Thoracic aorta (tissue), 2 donors: ENCODE measurements at places on chromosomes 6 and 20. TPM values are rescaled to one million over a fixed set of nuclear protein-coding genes. Genes with fewer than 3 reads are reported as not detected.
A peak's percentile ranks its signal among the peaks of the same experiment; 100 is the strongest.

- DNase-seq, result no peak
- peak overlapping the region; percentile 32 for H3K4me3 ChIP-seq
- no peaks in the 10 kb centered on the region for H3K4me1 ChIP-seq
- peaks cover 4% of the 10 kb centered on the region for H3K36me3 ChIP-seq
- no peaks in the 10 kb centered on the region for H3K27me3 ChIP-seq
These were observed 161.0 kb downstream of the ASCC3 start for GRCh38 chr6:100719883-100720682.

DNA sequence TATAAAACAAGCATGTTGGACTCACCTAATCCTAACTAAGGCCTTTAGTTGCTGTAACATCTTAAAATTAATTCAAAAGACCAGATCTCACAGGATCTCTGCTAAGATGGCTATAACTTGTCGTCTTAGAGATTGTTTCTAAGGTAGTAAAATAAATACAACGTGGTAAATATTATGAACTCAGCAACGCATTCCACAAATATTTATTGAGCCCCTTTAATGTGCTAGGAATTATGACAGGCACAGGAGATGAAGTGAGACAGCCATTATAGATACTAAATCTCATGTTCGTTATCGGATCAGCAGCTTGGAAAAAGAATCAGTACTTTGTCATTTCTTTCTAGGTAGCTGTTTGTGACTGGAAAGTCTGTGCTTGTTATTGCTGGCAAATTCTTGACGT lies 20.9 kb upstream of the MCM3 start:
- peak overlapping the region; percentile 42 for H3K27ac ChIP-seq
- no peaks in the 10 kb centered on the region for H3K36me3 ChIP-seq
- peak overlapping the region; percentile 45 for H3K4me3 ChIP-seq
- H3K4me1 ChIP-seq, result peaks cover 11% of the 10 kb centered on the region

GRCh38 chr6:155418017-155418761 lies 37.5 kb downstream of the NOX3 start:
- H3K4me1 ChIP-seq, result peaks cover 10% of the 10 kb centered on the region
- no peaks in the 10 kb centered on the region for H3K36me3 ChIP-seq
- H3K27ac ChIP-seq, result peak overlapping the region; percentile 35
- DNase-seq, result no peak

- H3K36me3 ChIP-seq, result no peaks in the 10 kb centered on the region
- no peak overlapping the region for H3K27ac ChIP-seq
- no peak for DNase-seq
- H3K4me1 ChIP-seq, result no peaks in the 10 kb centered on the region
- no peak overlapping the region for H3K4me3 ChIP-seq
These were observed 251.6 kb downstream of the ERMARD start for GRCh38 chr6:170003027-170003426.

FUT9 gene
- not detected for total RNA-seq
